ENCODE measurements at places on chromosomes 3 and 15.

DNA sequence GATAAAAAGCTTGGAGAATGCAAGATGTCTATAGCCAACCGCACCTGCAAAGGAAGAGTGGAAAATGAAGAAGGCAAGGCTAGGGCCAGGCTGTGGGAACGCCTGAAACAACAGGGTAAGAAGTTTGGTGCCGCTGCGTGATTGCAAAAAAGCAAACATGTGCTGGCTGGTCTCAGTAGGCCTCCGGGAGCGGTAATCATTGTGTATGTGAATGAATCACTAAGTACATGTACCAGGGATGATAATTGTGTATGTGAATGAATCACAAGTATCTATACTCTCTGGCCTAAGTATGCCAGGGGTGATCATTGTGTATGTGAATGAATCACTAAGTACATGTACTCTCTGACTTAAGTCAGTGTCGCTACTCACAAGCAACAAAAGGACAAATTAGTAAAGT, 40.3 kb upstream of the PARL start:
- no peak for DNase-seq

DNA sequence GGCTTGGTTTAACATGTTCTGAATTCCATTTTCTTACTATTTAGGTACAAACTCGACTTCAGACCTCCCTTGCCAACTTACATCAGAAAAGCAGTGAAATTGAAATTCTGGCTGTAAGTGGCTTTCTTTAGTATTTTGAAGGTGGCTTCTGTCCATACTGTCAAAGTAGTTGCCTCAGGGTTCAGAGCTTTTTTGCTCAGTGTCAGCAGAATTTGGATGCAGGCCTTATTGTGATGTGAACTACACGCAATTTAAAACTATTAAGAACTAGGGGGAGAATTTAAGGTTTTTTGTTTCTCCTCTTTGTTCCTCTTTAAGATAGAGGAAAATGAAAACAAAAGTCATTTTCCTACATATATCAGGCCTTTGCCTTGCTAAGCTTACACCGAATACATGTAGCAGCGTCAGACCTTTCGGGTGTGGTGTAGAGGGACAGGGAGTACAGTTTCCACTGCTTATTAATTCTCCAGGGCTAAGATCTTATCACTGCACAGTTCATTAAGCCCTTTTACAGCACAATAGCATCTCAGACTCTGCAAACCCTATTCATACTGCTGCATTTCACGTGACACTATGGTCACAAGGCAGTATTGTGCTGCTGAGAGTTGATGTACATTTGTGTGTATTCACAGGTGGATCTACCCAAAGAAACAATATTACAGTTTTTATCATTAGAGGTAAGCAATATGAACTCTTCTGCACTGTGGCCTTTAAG, 6.7 kb downstream of the SRP14 start:
- no peak for DNase-seq

DNA sequence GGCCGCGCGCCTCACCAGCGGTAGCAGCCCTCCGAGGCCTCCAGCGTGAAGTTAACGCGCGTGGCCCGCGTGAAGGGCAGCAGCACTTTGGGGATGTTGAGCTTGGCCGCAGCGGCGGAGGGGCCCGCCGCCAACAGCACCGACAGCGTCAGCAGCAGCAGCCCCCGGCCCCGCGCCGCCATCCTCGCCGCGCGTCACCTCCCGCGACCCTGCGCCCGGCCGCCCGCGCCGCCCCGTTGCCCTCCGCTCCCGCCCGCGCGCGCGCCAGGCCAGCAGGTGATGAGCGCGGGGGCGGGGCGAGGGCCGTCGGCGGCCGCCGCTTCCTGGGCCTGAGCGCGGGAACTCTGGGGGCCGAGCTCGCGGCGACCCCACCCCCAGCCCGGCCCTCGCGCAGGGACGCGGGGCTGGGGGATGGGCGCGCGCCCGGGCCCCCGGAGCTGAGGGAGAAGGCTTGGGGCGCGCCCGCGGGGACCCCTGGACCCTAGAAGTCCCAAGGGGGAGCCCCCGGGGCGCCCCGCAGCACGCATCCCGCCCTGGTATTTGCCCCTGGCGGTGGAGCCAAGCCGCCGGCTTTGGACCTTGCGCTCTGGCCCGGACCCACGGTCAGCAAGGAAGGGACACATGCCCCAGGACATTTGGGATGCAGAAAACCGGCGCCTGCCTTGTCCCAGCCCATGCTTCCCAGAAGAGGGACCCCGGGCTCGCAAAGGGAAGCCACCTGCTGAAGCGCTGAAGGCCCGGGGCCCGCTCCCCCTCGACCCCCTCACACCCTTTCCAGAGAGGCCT, at the start of gene NUP210:
Gene NUP210 (minus strand): TSS at position 278 of the 786 bp plus-strand sequence. CDS start 96 bp downstream, at position 182.
- peak; percentile 85 for DNase-seq

GRCh38 chr15:44370830-44371229, 56.6 kb upstream of the CTDSPL2 start:
- DNase-seq: no peak

- DNase-seq: peak; percentile 60
Measured at GRCh38 chr3:186108106-186108940, 566 bp downstream of the ETV5 start.

DNA sequence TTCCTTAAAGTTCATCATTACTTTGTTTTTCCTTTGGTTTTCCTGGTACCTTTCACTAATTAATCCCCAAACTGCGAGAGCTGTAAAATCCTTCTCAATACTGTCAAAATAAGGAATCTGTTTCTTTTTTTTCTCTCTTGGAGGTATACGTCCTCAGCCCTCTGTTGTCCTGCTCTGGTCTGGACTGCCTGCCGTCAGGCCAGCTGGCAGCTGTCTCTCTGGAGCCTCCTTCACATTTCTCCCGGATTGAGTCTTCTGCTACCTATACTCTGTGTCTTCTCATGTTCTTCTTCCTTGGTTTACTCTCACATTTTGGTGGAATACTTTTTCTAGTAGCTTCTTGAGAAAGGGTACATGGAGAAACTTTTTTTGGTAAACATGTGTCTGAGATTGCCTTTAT, 13.8 kb downstream of the TATDN2 start:
- no peak for DNase-seq

Data from B cell (primary cell).